Activated CD4-positive, alpha-beta T cell treated with anti-CD3 and anti-CD28 coated beads, Interleukin-2, amount 10 ng/mL, durations not matched to agents 24 days and 14 days (primary cell): ENCODE measurements at places on chromosomes 3 and 15.

GRCh38 chr15:42891569-42891968, 29.0 kb downstream of the TTBK2 start:
- no peak for DNase-seq

- no peak for DNase-seq
Observed at GRCh38 chr15:92035961-92036360, 182.5 kb downstream of the SLCO3A1 start.

GRCh38 chr3:184954251-184954650, 142.3 kb downstream of the VPS8 start:
- DNase-seq: no peak

DNA sequence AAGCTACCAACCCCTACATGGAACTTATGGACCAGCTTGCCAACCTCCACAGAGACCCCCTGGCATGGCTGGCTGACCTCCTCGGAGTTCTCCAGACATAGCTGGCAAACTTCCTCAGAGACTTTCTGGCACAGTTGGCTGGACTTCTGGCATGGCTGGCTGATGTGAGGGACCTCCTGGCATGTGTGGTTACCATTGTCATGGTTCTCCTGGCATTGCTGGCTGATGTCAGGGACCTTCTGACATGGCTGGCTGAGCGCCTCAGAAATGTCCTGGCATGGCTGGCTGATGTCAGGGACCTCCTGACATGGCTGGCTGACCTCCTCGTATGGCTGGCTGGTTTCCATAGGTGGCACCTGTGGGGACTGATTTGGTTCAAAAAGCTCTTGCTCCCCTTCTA, 17.5 kb downstream of the MAP1A start:
- no peak for DNase-seq

DNA sequence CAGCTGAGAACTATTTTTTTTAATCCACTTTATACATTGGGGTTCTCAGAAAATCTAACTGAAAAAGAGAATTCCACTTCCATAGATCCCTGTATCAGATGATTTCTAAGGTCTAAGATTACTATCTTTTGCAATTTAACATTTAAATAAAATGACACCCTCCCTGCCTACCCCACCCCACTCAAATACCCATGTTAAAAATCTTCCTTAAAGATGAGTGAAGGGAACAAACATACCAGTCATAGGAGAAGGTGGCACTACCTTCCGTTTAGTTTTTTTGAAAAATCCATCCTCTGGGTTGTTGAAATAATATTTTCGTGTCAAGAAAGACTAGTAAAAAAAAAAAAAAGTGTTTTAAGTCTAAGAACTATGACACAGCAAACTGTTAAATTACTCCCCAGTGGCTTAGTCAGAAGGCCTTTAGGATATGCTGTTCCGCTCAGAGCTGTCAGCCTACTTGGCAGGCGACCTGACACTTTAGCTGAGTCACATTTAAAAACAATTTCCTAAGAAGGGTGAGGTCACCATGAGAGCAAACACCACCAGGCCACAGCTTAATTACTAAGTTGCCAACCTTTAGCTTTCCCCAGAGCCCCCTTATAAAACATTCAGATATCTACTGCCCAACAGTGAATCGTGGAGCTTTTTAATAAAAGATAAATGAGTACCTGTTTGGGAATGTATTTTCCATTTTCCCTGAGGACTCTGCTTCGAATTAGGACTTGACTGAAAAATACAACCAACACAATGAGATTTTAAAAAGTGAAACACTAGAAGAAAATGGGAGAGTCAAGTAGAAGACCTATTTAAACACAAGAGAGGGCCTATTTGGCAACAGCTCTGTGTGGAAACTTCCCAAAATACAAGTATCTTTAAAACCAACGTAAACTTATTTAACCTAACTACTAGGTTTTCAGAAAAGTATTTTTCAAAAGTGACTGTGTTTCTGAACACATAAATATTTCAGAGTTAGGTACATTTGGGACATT, 9.6 kb downstream of the EMC3 start:
- DNase-seq: no peak

GRCh38 chr3:43025423-43025822, 46.3 kb downstream of the GASK1A start:
- DNase-seq: no peak

- no peak for DNase-seq
Observed at GRCh38 chr3:27340534-27340933, 28.6 kb downstream of the NEK10 start.

GRCh38 chr15:35309886-35310285, 224.8 kb upstream of the NANOGP8 start:
- no peak for DNase-seq

DNA sequence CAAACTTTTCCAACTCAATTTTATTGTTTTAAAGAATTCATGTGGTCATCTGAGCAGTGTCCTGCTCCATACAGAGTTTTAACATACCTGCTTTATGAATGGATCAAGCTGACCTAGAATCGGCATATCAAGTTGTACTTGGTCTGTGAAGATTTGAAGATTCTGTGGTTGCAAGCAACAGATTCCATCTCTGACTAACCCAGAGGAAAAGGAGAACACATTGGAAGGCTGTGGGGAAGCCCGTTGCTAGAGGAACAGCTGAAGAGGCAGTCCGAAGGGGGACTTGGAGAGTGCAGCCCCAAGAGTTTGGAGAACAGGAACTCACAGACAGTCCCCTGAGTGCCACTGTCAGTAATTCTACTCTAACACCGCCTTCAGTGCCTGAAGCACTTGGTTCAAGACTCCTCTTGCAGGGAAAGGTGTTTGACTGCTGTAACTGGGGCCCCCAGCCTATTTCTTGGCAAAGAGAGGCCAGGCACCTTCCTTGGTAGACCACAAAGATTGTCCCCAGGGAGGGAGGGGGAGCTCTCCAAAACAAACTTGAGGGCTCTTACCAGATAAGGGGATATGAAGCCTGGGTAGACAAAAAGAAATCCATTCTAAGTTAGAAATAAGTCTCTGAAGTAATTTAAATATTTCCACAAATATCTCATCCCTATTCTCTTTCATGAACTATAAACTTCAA, 88.8 kb downstream of the LARS2 start:
- DNase-seq: no peak

DNA sequence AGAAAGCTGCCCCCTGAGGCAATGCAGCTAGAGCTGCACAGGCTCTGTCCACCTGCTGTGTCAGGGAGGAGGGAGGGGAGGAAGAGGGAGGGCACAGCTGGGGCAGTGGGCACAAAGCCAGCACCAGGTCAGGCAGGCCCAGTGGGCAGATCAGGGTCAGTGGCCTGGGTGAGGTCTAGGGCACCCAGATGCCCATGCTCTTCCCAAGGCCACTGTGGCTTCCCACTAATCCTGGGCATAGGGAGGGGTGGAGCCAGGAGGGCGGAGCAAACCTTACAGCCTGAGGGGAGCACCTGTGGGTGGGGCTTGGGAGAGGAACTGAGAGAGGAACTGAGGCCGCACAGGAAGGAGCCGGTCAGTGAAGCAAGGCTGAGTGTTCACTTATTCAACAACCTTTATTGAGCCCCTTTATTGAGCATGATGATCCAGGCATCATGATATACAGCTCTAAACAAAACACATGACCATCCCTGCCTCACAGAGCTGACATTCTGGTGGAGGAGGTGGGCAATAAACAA, 55.0 kb downstream of the RHCG start:
- DNase-seq: no peak

GRCh38 chr15:63610209-63610841, 13.1 kb downstream of the FBXL22 start:
- DNase-seq: peak; percentile 93

DNA sequence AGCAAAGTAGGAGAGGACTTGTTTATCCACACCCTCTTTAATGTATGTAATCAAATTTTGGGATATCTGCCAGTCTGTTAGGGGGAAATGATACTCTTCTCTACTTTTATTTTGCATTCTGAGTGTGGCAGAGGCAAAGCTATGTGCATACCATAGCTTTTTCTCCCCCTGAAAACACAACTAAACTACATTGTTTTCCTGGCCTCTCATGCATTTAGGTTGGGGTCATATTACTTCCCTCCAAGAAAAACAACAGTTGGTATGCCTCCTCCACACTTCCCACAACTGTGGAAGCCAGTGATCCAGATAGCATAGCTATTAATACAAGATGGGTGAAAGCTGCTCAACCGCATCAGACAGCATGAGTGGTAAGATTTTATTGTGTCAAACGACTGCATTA, 6.9 kb downstream of the RPL15 start:
- no peak for DNase-seq

DNA sequence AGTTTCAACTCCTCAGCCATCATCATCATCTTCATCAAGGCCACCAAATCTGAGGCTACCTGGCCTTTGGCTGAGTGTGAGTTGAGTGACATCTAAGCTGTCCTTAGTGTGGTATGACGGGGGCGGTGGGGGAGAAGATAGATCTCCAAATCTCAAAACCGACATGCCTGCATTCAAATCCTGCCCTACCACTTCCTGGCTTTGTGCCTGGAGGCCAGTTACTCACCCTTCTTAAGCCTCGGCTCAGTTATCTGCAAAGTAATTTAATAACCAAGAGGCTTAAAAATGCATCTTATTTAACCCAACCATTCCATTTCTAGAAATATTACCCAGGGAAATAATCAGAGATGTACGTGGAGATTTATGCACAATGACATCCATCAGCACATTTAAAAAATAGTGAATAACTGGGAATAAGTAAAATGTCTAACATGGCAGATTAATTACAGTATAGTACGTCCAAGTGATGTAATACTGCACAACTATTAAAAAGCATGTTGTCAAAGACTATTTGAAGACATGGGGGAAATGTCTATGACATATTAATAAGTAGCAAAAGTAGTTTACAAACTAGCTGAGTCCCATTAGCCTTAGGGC, 167.4 kb downstream of the NTRK3 start:
- no peak for DNase-seq

DNA sequence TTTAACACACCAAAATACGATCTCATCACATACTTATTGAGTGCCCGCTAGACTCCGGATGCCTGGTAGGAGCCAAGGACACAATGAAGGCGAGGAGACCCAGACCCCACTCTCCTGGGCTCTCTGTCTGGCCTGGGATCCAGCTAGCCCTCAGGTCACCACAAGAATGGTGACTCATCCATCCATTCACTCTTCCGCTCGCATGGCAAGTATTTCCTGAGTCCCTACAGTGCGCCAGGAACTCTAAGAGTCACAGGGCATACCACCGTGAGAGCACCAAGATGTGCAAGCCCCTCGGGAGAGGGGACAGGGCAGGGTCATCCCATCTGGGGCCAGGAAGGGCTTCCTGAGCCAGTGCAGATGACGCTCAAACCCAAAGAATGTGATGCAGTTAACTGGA, 101.6 kb upstream of the PRR20G start:
- no peak for DNase-seq

DNA sequence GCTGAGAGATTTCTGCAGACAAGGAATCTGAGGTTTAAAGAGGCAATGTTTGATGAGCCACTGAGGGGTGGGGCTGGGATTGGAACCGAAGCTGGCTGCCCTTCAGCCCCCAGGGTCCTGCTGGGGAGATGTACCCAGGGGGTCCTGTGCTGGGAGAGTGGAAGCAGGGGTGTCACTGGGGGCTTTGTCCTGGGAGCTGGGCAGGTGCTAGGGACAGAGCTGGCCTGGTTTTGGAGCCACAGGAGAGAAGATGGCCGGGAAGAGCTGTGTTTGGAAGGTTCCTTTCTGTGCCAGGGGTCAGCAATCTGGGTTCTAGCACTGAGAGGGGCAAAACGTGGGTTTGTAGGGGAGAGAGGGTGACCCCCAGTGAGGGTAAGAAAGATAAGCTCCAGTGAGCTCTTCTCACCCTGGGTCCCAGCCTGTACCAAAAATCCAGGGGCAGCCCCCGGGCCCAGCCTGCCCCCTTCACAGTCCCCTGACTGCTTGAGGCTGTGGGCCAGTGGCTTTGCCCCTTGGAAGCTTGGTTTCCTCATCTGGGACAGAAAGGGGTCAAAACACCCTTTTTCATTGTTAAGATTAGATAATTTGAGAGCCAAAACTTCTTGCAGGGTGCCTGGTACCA, 69.6 kb downstream of the SMAD3 start:
- DNase-seq: peak; percentile 55

DNA sequence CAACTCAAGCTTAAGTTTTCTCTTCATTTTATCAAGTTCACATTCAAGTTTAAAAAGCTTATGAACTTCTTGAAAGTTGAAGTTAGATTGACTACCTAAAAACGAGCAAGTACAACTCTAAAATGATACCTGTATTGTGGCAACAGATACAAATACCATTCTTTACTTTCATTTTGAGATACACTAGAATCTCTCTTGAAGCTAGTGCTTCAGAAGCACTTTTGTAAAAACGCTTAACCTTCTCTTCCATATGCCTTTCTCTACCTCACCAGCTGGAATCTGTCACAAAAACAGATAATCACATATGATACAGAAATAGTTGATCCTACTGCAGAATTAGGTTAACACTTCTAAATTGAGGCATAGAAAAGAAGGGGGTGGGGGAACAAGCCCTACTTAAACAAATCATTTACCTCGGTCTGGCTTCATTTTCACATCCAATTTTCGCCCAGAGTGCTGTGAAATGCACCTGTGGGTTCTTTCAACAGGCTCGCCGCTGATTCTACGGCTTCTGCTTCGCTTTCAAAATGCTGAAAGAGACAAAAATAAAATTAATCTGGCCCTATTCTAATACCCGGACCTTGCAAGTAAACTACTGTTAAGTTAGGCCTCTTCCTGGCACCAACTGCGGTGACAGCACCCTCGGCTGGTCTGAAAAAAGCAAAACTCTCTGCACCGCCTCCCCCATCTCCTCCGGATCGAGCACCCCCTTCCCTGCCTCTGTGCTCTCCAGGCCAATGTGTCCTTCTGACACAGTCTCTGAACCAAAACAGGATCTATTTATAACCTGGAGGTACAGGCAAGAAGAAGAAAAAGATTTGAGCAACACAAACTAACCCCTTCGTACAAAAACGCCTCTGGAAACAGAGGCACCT, 1.4 kb downstream of the ATOSA start:
- peak; percentile 86 for DNase-seq

DNA sequence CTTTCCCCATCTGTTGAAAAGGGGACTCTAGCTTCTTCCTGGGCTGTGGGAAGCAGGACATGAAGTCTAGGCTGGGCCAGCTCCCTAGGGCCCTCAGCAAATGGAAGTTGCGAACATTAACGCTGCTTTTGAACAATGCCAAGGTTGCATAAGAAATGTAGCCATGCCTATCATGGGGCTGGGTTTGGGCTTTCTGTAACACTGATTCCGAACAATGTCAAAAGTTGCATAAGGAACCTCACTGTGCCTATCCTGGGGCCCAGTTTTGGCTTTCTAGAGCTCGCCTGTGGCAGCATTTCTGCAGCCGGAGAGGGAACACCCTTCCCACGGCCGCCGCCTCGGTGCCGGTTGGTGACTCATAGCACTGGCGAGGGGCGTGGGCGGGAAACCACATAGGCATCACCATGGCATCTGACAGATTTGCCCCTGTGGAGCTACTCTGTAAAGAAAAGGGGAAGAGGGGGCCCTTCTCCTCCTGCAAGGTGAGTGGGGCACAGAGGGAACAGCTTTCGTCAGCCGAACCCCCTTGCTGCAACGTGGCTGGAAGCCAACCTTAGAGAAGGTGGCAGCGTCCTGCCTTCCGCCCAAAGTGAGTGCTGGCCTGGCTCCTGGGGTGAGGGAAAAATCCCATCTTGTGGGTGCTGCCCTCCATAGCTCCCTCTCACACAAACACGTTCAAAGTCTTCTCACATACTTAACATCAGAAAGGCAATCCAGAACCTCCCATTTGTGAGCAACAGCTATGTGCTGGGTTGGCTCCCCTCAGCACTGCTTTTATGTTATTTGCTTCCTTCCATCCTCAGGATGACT, 46.6 kb upstream of the ATP2B2 start:
- peak; percentile 87 for DNase-seq

- DNase-seq: no peak
Observed at GRCh38 chr3:24551626-24552025, 57.0 kb upstream of the THRB start.
